GM23248 (cell line): ENCODE measurements at places on chromosomes 7 and 10. TPM values are rescaled to one million over a fixed set of nuclear protein-coding genes. Genes with fewer than 3 reads are reported as not detected.

- H3K27ac ChIP-seq = no peak overlapping the region
- no peaks in the 10 kb centered on the region for H3K36me3 ChIP-seq
- no peaks in the 10 kb centered on the region for H3K4me1 ChIP-seq
- H3K4me3 ChIP-seq = no peak overlapping the region
- peaks cover 26% of the 10 kb centered on the region for H3K27me3 ChIP-seq
Measured at GRCh38 chr10:97898429-97898828, 48.8 kb downstream of the GOLGA7B start.

DNA sequence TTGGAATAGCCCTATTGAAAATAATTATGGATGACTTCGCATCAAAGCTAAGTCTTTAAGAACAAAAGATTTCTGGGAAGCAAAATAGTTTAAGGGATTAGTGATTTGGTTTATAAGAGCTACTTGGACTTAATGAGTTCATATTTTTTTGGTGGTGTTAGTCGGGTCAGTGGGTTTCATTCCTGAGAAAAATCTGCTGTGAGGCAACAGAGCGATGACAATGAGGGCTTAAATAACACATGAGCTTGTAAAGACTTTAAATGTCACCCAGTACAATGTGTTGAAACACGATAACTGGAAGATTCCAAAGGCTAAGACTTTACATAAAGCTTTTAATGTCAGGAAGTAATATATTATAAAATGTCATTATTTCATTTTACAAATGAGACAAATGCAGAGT, 178.8 kb downstream of the ARL4A start:
- no peaks in the 10 kb centered on the region for H3K27me3 ChIP-seq
- H3K4me1 ChIP-seq = no peaks in the 10 kb centered on the region
- no peak overlapping the region for H3K4me3 ChIP-seq
- H3K27ac ChIP-seq = no peak overlapping the region
- no peaks in the 10 kb centered on the region for H3K36me3 ChIP-seq

DNA sequence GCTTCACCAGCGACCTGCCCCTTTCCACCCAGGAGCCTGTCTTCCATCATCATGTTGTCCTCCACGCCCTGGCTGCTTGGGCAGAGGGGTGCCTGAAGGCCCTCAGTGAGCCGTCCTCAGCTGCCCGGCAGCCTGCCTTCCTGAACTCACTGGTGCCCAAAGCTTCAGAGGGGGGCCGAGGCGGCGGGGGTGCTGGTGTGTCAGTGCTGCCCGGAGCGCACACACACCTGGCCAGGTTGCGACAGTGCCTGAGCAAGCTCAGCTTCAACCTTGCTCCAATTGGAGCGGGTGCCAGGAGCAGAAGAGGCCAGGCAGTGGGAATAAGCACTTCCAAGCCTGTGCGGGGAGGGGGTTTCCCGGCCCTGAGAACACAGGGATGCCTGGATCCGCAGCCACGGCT, 566.3 kb downstream of the INHBA start:
- 0 out of 2 replicates have a peak, but pooled peaks cover 4% of the 10 kb centered on the region for H3K27me3 ChIP-seq
- no peaks in the 10 kb centered on the region for H3K36me3 ChIP-seq
- DNase-seq = no peak
- H3K27ac ChIP-seq = no peak overlapping the region

DNA sequence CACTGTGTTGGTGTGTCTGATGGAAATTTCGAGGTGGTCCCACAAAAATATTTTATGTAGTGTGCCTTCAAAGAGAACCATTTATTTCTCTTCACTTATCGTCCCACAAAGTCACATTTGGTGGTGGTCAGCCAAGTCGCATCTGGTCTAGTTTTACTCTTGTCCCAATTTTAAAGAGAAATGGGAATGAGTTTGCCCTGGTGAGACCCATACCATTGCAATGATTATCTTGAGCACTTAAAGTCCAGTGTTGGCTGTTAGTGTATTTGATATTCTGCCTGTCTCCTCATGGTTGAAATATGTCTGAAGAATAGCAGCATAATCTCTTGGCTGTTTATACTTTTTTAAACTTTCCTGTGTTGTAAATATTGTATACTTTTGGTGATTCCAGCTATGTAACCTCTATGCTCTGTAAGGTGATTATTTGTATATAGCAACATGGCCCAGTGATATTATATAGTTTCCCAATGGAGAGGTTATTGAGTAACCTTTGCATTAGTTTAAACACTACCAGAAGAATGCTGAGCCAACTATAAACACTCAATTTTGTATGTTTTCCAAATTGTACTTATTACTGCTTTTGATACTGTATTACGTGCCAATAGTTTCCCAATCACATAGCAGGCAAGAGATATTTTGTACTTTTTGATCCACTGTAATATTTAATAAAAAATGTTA, 172.2 kb downstream of the RTKN2 start:
- DNase-seq = no peak
- peaks cover 35% of the 10 kb centered on the region for H3K36me3 ChIP-seq
- peak overlapping the region; percentile 30; the same call in 1 of the 2 replicates for H3K4me3 ChIP-seq
- no peaks in the 10 kb centered on the region for H3K27me3 ChIP-seq
- peak overlapping the region; percentile 92 for H3K27ac ChIP-seq

DNA sequence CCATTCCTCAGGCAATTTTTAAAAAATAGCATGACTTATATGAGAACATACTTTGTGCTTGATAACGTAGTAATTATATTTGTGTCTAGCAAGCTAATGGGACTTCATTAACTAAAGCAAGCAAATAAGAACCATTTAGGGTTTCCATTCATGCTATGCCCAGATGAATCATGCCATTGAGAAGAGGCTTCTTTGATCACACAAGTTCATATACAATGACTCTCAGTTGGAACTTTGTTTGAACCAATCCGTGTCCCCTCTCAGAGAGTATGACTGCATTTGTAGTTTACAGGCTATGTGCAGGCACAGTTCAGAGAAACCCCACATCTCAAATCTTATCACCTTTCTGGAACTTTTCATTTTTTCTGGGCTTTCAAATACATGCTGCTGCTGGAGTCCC, 614.2 kb downstream of the KCNMA1 start:
- DNase-seq = no peak
- no peak overlapping the region for H3K4me3 ChIP-seq
- 0 out of 2 replicates have a peak, but pooled peaks cover 3% of the 10 kb centered on the region for H3K36me3 ChIP-seq
- H3K27ac ChIP-seq = no peak overlapping the region
- H3K4me1 ChIP-seq = no peaks in the 10 kb centered on the region

GRCh38 chr7:25851332-25852210, 300.4 kb upstream of the NFE2L3 start:
- no peaks in the 10 kb centered on the region for H3K36me3 ChIP-seq
- DNase-seq = peak; percentile 91

- H3K27me3 ChIP-seq = no peaks in the 10 kb centered on the region
- peak; percentile 50 for DNase-seq
- no peak overlapping the region for H3K4me3 ChIP-seq
Measured at GRCh38 chr10:72746426-72747363, 54.8 kb downstream of the MCU start.

DNA sequence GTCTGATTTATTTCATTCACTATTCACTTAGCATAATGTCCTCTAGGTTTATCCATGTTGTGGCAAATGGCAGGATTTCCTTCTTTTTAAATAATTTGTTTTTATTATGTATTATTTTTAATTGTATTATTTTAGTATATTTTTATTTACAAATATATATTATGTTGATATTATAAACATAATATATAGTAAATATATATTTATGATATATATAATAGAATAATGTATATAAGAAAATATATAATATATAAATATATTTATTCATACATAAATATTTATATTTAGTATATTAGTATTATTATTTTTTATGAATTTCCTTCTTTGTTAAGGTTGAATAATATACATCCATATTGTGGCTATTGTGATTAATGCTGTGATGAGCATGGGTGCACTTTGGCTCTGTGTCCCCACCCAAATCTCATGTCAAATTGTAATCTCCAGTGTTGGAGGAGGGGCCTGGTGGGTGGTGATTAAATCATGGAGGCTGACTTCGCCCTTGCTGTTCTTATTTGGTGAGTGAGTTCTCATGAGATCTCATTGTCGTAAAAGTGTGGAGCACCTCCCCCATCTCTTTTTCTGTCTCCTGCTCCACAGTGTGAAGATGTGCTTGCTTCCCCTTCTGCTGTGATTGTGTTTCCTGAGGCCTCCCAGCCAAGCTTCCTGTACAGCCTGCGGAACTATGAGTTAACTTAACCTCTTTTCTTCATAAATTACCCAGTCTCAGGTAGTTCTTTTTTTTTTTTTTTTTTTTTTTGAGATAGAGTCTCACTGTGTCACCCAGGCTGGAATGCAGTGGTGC, 52.3 kb upstream of the CYP2C18 start:
- no peak overlapping the region for H3K27ac ChIP-seq
- DNase-seq = no peak
- H3K36me3 ChIP-seq = no peaks in the 10 kb centered on the region
- H3K27me3 ChIP-seq = no peaks in the 10 kb centered on the region
- H3K4me1 ChIP-seq = no peaks in the 10 kb centered on the region
- H3K4me3 ChIP-seq = no peak overlapping the region

DNA sequence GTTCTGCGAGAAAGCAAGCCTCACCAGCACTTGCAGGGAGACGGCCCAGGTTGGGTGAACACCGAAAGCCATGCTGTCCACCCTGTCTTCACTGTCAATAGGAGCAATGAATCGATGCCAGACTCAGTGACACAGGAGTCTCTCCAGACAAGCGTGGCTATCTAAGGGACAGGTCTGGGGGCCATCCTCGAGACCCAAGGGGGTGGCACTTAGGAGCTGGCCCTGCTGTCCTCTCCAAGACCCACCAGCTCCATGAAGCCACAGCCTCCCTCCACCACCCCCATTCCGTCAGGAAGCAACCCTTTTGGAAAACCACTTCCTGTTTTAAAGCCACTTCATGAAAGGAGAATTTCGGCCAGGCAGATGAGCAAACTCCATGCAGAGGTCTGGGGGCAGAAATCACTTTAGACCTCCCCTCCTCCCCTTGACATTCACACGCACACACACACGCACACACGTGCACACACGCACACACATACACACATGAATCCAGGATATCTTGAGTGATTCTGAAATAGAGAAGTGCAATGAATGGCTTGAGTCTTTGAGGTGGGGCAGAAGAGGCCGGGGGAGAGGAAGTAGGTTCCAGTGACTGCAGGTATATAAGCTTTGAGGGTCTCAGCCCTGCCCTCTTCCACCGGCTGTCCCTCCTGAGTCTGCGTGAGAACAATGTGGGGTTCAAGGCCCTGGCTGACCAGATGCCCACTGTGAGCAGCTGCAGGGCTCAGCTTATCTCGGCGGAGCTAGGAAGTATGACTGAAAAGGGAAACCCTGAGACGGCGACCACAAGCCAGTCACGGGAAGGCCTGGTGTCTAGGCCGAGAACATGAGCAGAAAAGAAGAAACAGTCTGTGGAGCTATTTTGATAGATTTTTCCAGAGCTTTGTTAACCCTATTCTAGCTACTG, 25.0 kb downstream of the RGS10 start:
- peak; percentile 31 for DNase-seq
- H3K27me3 ChIP-seq = no peaks in the 10 kb centered on the region
- no peaks in the 10 kb centered on the region; the same call in 1 of the 2 replicates for H3K36me3 ChIP-seq

NXPH1 gene
- not detected in 2 replicates for polyA plus RNA-seq

NEUROG3 gene
- polyA plus RNA-seq = not detected in 2 replicates

GRCh38 chr10:26485150-26485941, 47.2 kb downstream of the APBB1IP start:
- DNase-seq = peak; percentile 83
- H3K4me1 ChIP-seq = peaks cover 44% of the 10 kb centered on the region
- no peaks in the 10 kb centered on the region for H3K27me3 ChIP-seq
- 0 out of 2 replicates have a peak, but pooled peaks cover 3% of the 10 kb centered on the region for H3K36me3 ChIP-seq
- no peak overlapping the region for H3K4me3 ChIP-seq

DNA sequence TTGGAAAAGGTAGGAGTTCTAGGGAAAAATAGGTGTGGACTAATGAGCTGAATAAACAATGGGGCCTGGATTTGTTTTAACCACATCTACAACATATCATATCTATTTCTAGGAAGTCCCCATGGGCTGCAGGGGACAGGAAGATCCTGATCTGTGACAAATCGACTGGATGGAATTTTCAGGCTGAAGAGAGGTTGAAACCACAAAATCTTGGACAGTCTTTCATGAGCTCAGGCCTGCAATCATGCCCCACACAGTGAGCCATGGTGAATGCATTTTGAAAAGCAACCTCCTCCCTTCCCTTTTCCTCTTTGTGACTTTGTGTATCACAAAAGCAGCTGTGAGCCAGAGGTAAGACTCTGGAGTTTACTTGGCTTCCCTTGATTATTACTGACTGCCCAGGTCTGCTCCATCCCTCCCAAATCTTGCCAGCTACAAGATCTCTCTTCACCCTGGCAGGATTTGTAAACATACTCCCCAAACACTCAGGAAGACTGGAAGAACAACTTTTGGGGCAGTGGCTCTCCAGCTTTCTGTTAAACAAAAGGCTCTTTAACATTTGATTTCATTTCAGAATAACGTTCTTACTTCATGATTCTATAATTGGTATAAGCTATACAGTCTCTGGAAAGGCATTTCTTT, 66.4 kb downstream of the ASAH2B start:
- H3K4me3 ChIP-seq = no peak overlapping the region
- peak; percentile 47 for DNase-seq
- no peaks in the 10 kb centered on the region for H3K27me3 ChIP-seq

- peak overlapping the region; percentile 66 for H3K27ac ChIP-seq
- DNase-seq = peak; percentile 93
- H3K4me1 ChIP-seq = peaks cover 16% of the 10 kb centered on the region
- H3K36me3 ChIP-seq = no peaks in the 10 kb centered on the region
- H3K4me3 ChIP-seq = peak overlapping the region; percentile 6; the same call in 1 of the 2 replicates
- H3K27me3 ChIP-seq = peaks cover 69% of the 10 kb centered on the region
Measured at GRCh38 chr10:14397066-14397465, 66.3 kb upstream of the FRMD4A start.

- DNase-seq = no peak
- no peak overlapping the region for H3K27ac ChIP-seq
- no peak overlapping the region for H3K4me3 ChIP-seq
- H3K4me1 ChIP-seq = no peaks in the 10 kb centered on the region
- H3K27me3 ChIP-seq = no peaks in the 10 kb centered on the region
- no peaks in the 10 kb centered on the region for H3K36me3 ChIP-seq
Measured at GRCh38 chr10:69327463-69328379, 49.4 kb downstream of the HK1 start.

DNA sequence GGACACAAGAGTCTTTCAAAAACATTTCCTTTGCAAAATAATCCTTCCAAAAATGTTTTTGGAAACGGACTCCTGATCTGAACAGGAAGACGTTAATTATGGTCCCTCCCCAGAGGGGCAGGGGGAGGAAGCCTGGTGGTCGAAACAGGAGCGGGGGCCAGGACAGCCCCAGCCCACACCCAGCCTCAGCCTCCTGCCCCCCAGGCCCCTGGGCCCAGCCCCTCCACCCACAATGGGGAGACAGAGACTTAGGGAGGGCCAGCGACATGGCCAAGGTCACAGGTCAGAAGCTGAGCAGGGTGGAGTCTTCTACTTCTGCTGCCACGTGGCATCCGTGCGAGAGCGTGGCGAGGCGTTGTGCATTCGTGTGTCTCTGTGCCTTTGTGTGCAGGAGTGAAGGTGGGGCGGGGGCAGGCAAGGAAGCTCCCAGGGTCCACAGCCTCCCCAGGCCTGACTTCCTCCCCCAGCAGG, 14.0 kb upstream of the GRIFIN start:
- no peak for DNase-seq
- no peaks in the 10 kb centered on the region for H3K27me3 ChIP-seq
- peaks cover 21% of the 10 kb centered on the region for H3K4me1 ChIP-seq
- no peak overlapping the region for H3K27ac ChIP-seq
- no peaks in the 10 kb centered on the region for H3K36me3 ChIP-seq
- no peak overlapping the region for H3K4me3 ChIP-seq
